CD4-positive, alpha-beta T cell treated with Interleukin-10 for 1 hour (primary cell): ENCODE measurements at places on chromosomes 3 and 15.

DNA sequence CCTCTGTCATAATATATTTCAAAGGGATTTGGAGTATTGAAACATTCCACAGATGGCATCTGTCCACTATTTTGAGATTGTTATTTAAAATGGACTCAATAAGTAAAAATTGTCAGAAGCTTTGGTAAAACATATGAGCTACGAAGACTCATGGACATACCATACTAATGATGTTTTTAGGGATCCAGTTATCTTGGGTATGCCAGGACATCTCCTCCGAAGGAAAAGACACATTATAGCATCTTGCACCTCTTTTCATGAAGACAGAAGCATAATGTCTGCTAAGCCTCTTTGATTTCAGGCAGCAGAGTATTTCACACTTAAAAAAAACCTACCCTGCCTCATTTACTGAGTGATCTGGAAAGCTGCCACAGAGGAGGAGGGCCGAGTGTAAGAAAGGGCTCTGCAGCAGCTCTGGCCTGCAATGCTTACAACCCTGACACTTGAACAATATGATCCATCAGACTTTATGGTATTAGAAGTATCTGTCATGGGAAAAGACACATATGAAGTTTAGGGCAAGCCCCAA lies 284.8 kb downstream of the TUSC7 start:
- no peak for DNase-seq

DNA sequence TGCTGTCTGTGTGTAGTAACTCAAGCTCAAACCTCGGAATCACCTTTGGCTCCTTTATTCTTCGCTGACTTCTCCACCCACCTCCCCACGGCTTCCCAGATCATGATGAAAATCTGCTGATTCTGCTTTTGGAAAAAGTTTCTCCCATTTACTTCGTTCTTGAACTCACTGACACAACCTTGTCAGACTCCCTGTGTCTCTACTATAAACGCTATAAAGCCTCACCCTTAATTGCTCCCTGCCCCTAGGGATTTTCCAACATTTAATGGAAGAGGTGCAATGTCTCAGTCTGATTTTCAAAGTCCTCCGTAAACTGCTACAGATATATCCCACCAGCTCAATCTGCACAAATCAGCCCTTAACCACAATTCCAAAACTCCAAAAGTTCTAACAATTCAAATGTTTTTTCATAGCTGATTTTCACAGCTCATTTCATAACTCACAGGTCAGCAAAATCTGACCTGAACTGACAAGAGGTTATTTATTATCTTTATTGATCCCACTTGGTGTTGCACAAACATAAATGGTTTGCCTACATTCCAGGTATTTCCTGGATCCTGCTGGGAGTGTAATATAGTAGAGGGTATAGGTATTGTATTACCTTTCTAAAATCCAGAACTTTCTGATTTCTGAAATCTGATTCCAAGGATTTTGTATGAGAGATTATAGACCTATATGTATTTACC lies 129.4 kb downstream of the PLD1 start:
- no peak for DNase-seq

- DNase-seq = peak; percentile 28
These were observed 36.6 kb downstream of the BUB1B start for GRCh38 chr15:40197434-40197833.

DNA sequence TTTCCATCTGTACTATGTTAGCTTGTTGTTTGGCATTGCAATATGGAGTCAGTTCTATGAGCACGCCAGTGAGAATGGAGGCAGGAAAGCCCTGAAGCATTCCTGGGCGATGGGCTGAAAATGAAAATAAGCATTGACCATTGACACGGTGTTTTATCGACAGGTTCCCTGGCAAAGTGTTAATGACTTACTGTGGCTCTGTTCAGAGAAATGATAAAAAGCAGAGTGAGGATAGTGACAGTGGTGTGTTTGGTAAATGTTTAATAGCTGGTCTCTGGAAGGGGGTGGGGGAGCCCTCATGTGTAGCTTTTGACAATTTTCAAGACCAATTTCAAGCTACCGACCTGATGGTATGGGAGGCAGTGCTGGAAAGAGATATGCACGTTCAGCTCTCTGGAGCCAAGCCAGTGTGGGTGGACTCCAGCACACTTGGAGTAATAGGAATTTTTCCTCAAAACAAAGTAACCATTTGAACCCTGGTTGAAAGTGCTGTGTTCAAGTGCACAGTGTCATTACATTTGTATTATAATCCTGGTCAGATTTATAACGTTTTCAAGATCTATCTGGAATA lies 341.7 kb upstream of the ROBO2 start:
- no peak for DNase-seq

DNA sequence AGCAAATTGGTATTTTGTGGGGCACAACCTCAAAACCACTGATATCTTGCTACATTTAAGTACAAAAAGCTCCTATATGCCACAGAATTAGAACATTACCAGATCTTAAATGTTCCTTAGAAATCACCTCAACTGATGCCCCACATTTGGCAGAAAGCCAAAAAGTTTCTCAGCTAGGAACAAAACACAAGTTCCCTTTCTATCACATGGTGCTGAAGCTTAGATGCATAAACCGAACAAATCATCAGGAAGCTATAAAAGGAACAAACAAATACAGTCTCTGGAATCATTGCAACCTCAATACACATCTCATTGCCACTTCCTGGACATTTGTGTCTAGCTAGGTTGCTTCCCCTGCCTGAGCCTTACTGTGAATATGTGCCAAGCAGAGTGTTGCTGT lies 492.6 kb downstream of the LPP start:
- DNase-seq = no peak

GRCh38 chr3:159819676-159820075 lies 169.0 kb upstream of the IL12A start:
- DNase-seq = no peak

DNA sequence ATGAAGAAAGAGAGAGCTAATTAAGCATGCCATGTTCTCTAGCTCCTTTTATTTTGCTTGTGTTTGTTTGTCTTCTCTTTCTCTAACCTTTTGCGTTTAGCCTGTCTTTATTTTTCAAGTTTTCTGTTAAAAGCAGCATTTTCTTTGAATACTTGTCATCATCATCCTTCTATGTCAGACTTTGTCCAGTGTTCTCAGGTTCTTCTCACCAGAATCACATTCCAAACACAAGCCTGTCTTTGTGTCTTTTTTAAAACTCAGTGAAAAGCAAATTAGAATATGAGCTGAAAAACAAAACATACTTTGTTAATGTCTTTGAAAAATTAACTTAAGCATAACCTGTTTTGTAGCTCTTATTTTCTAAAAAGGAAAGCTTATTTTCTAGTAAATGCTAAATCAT lies 62.4 kb downstream of the LEKR1 start:
- no peak for DNase-seq

DNA sequence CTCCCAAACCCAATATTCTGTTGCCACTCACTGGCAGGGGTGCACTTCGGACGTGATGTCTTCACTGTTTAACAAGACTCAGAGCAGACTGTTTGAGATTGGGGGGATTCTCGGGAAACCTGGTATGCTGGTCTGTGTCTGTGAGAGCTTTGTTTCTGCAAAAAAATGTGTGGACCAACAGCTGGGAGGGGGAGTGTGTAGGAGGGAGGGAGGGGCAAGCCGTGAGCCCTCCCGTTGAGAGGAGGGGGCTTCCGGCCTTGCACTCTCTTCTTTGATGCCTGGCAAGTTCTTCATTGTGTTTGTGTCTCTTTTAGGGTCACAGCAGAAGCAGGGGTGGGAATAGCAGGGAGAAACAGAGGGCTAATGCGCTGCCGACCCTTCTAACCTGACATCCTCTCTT lies 74.9 kb upstream of the NDN start:
- DNase-seq = no peak

GRCh38 chr3:48612309-48612708 lies 2.9 kb upstream of the UQCRC1 start:
- no peak for DNase-seq

DNA sequence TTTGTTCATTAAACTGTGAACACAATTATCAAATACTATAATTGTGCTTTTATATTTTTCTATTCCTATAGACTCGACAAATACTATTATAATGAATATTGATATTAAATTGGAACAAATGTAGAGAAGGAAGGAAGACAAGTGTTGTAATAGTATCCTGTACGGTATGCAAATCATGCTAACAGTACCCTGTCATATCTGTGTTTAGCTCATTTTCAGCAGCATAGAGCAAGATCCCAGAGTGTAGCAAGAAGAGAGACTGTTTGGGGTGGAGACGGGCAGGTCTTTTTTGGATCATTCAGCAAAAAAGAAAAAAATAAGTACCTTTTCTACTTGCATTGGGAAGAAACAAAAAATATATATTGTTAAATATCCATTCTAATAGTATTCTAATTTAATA lies 224.1 kb downstream of the TPRG1 start:
- no peak for DNase-seq

DNA sequence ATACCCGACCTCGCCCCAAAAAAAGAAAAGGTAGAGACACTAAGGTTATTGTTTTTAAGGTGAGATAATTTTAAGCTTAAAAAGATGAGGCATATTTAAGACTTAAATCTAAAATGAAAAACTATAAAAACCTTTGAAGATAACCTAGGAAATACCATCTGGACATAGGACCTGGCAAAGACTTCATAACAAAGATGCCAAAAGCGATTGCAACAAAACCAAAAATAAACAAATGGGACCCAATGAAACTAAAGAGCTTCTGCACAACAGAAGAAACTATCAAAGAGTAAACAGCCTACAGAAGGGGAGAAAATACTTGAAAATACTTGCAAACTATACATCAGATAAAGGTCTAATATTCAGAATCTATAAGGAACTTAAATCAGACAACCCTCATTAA lies 80.9 kb downstream of the TMCC1 start:
- no peak for DNase-seq

DNA sequence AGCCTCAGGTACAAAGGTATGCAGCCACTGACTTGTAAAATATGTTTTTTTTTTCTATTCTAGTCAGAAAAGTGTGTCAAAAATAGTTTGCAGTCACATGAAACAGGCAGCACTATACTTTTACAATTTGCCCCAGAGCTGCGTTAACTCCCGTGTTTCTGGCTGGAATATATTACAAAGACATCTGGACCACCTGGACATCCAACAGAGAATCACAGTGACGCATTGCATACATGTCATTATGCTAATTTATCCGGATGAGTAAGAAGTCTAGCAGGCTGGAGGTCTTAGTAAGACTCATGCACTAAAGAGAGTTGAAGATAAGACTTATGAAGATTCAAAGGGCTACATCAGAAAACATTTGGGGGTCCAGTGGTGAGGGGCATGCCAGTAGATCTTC lies 39.2 kb upstream of the STRIT1 start:
- no peak for DNase-seq

- DNase-seq = no peak
These were observed 841.4 kb downstream of the SI start for GRCh38 chr3:164236851-164237250.

DNA sequence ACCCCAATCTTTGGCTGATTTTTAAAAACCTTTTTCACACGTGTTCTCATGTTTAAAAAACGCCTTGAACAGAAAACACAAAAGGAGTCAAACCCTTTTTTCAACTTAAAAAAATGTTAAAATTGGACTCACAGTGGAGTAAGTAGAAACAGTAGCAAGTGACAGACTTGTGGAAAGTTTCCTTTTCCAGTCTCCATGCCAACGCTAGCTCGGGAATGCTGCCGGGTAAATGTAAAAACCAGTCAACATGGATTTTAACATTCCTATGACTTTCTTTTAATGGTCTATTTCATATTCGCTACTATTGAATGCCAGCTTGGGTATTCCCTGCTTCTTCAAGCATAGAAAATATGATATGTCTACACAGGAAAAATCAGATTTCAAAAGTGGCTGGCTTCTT lies 1.6 kb upstream of the PROK2 start:
- no peak for DNase-seq

DNA sequence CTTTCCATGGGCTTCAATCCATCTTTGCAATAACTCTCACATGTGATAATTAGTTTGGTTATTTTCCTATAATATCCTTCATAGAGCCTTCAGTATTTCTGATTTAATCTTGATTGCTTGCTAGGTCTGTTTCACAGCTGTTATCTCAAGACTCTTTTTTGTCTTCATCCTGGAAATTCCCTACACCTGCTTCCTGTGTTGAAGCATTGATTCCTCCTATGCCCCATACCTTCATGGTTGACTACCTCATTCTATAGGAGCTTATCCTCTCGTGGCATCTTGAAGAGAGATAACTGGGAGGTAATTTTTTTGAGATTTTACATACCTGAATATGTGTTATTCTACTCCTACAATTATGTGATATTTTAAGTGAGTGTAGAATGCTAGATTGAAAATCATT lies 26.7 kb downstream of the PIK3CA start:
- no peak for DNase-seq

GRCh38 chr3:48429960-48430707 lies at the start of gene PLXNB1:
PLXNB1 (minus strand) TSS chr3:48430086; CDS start chr3:48424611, 5,475 bp downstream.
- DNase-seq = no peak

DNA sequence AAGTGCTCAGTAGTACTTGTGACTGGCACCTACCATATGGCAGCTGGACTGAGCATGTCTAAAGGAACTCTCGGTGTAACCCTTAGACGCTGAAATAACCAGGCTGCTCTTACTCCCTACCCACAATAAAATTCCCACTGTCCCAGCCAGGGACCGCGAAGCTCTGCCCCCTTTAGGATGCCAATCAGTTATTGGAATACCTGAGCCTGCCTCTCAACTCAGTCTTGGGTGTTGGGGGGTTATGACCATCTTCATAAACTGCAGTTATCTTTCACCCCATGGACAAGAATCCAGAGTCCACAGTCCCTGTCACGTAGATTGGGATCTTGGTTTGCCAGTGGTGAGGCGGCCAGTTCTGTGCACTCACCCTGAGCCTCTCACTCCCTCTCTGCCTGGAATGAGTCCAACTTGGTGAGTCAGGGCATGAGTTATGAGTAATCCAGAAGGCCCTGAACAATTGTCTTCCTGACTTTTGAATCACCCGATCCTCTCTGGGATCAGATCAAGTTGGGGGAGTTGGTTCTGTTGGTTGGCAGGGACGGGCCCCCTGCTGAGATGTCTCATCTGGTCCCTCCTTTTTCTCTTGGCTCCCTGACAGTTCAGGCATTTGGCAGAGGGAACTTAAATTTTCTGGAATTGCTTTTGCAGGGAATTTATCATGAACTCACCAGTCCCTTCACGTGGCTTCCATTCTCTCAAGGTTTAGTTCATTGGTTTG lies 120.1 kb upstream of the UBE2E1 start:
- DNase-seq = no peak

DNA sequence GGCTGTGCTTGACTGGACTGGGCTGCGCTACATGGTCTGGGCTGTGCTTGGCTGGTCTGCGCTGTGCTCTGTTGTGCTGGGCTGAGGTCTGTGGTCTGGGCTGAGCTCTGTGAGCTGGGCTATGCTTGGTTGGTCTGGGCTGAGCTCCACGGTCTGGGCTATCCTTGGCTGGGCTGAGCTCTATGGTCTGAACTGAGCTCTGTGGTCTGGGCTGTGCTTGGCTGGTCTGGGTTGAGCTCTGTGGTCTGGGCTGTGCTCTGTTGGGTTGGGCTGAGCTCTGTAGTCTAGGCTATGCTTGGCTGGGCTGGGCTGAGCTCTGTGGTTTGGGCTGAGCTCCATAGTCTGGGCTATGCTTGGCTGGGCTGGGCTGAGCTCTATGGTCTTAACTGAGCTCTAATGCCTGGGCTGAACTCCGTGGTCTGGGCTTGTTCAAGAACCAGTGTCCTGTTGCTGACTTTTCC lies 92.0 kb downstream of the PLXNA1 start:
- no peak for DNase-seq
